GM23248 (cell line): ENCODE measurements at places on chromosomes 4 and X.

DNA sequence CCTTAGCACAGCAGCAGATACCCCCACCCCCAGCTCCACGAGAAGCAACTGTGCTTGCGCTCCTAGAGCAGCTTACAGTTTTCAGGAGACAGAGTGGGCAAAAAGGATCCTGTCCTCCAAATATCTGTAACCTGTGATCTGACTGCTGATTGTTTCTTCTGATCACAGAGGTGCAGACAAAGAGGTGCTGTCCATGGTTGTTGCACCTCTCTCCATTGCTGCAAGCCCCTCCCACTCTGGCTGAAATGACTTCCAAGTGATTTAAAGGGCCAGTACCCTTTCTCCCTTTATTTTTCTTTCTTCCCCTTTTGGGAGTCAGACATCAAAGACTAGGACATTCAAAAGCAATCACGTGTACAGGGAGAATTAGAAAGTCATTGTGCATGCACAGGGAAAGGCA lies 205.3 kb upstream of the GEMIN8 start:
- peak; percentile 0 for DNase-seq

DNA sequence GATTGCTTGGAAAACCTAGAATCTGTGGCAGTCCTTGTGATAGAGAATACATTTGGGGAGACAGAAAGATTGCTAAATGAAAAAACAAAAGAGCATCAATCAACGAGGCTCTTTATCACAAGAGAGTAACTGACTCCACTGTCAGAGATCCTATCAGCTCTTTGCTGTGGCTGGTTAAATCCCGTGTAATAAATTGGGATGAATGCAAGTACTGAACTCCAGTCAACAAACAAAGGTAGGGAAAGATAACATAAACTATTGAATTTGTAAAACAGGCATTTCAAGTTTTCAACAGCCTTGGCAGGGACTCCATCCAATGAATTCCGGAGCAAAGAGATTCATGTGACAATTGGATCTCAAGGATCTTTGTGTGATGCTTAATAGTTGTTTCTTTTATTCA lies 21.3 kb downstream of the MMRN1 start:
- no peak for DNase-seq

DNA sequence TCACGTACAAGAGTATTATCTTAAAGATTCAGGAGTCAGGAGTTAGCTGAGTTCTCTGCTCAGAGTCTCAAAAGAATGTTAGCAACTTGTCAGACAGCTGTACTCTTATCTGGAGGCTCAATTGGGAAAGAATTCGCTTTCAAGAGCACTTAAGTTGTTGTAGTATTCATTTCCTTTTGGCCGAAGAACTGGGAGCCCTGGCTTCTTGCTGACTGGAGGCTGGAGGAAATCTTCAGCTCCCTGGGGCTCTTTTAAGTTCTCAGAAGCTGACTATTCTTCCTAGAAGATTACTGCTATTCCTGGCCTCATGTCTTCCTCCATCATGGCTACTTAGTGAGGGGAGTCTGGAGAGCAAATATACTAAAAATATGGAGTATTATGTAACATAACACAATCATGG lies 587.2 kb downstream of the EPHA5 start:
- DNase-seq, result no peak

DNA sequence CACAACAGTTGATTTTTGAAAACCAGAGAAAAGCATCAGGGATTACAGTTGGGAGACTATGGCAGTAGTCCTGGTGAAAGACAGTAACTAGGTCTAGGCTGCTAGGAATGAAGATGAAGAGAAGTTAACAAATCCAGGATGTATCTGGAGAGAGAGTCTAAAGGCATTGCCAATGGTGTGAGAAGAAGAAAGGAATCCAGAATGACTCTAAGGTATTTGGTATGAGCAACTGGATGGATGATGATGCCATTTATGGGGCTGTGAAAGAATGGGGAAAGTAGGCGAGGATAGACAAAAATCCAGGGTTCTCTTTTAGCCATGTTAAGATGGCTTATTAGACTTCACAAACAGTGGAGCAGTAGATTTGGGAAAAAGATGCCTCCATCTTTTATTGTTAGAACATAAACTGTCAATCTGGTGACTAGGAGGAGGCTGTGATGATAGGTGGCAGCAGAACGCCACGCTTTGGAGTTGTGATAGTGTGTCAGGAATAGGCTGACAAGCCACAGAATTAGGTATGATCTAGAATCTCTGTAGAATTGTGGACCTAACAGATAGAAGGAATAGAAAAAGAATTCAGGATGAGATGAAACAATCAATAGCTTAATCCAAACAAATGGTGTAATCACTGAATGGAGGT lies 27.3 kb upstream of the JADE1 start:
- DNase-seq, result peak; percentile 81

DNA sequence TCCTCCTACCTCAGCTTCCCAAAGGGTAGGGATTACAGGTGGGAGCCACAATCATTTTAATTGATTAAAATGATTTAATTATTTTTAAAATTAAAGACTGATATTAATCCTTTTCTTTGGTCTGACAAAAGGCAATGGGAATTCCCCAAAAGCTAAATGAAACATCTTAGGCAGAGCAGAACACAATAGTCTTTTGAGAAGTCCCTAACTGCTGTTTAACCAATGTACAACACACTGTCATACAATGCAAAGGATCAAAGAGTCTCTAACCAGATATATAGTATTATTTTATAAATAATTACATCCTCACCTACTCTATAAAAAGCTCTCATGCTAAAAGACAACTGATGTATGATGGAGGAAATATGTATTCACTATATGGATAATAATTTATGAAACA lies 47.0 kb downstream of the THAP9 start:
- no peak for DNase-seq

DNA sequence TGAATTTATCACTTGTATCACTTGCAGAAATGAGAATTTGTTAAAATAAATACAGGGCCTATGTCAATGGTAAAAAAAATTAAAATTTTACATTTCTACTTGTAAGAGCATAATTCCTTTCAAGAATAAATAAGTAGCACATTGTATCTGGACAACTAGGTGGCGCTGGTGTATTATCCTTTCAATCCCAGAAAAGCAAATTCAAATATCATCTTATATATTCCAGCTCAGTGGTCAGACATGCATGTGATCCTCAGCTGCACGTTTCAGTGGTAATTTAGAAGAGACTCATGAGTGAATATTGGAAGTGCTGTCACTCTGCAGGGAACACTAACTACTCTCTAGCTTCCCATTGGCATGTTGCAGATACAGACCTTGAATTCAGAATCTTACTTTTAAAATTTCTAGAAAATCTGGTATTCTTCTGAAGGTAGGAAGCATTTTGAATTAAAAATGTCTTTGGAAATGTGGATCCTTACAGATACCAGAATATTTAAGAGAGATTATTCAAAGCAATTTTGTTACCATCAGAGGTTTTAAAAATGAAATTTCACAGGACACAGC lies 1414.7 kb upstream of the TENM3 start:
- DNase-seq, result peak; percentile 78

DNA sequence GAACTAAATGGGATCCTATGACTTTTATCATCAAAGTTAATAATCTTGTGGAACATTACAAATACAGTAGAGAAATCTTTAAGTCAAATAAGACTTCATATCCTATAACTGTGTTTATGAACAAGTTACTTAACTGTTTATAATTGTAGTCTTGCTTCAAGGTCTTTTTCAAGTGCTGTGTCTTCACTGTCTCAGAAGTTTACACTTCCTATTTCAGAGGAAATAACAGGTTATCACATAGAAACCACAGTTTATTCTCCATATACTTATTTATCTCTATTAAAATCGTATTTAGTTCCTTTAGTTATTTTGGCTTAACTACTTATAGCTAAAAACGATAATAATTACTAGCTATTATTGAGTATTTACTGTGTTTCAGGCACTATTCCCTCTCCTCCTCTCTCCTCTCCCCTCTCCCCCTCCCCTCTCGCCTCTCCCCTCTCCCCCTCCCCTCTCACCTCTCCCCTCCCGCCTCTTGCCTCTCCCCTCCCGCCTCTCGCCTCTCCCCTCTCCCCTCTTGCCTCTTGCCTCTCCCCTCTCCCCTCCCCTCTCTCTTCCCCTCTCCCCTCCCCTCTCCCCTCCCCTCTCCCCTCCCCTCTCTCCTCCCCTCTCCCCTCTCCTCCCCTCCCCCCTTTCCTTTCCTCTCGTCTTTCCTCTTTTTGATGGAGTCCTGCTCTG lies 63.7 kb downstream of the RBPJ start:
- no peak for DNase-seq

- peak; percentile 19 for DNase-seq
These were observed 7.4 kb downstream of the MMAA start for GRCh38 chr4:145626623-145626982.

GRCh38 chrX:41734530-41734929 lies 10.5 kb downstream of the GPR82 start:
- DNase-seq, result peak; percentile 36

DNA sequence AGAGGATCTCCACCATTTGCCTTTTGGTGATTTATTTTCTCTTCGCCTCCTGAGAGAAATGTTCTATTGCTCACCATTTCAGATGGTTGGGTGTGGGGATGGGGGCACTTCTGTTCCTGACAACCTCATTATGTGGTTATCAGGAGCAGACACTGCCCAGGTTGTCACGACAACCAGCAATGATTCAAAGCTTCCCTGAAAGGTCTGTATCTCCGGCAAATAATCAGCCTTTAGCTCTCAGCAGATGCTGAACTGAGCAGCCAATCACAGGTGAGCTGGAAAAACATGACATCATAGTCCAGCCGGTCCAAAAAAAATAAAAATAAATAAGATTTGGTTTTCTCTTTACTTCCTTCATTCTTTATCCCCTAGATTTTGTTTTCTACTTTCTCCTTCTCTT lies 5.5 kb upstream of the PAK3 start:
- DNase-seq, result no peak

DNA sequence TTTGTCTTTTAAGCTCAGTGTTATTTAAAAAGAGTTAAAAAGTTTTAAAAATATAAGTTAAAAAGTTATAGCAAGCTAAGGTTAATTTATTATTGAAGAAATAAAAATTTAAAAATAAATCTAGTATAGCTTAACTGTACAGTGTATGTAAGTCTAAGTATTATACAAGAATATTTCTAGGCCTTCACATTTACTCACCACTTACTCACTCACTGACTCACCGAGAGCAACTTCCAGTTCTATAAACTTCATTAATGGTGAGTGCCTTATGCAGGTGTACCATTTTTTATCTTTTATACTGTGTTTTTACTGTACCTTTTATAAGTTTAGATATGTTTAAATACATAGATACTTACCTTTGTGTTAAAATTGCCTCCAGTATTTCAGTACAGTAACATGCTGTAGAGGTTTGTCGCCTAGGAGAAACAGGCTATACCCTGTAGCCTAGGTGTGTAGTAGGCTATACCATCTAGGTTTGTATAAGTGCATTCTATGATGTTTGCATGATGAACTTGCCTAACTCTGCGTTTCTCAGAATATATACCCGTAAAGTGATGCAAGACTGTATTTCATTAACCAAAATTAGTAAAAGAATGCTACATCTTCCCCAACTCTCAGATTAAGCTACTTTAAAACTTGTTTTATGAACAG lies 202.9 kb downstream of the CFAP299 start:
- peak; percentile 68 for DNase-seq

DNA sequence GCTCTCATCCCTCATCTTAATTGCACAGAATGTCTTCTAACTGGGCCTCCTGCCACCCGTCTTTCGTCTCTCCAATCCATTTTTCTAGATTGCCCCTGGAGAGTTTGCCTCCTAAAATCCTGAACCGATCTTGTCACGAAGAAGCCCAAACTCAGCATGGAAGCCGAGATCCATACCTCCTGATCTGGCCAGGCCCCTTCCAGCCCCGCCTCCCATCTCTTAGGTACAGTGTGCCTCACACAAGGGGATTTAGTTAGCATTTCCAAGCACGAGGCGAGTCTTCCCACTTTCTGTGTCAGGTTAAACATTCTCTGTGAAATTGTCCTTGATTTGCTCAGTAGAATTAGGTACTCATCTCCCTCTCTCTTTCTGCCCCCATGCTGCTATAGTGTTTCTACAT lies 80.0 kb upstream of the TENM3 start:
- DNase-seq, result no peak

DNA sequence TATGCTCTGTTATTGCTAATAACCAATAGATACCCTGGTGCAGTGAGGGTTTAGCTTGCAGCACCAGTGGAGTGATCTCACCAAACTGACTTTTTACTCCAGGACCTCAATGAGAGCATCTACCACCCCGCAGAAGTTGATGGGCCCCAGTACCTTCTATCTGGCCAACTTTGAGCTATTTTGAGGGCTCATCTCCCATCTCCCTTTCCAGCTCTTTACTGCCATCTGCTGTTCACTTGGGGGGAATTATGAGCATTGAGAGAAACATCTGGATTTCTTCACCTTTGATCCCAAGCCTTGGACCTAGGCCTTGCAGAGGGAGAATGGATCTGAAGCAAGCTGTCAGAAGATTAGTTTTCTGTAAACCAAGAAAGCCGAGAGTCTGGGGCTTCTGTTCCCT lies 143.6 kb downstream of the TMEM164 start:
- peak; percentile 47 for DNase-seq

DNA sequence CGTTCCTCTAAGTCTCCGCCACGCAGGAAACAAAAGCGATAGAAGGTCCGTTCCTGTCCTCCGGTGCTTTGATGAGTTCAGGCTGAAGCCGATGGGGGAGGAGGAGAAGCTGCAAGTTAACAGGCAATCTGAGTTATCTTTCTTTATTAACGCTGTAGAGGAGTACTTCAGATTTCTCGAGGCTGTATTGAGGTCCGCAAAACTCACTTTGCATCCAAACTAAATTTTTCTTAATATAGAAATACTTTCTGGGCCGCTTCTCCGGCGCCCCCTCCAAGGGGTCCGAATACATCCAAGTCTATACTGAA lies 395 bp upstream of the SOWAHB start:
- DNase-seq, result no peak

DNA sequence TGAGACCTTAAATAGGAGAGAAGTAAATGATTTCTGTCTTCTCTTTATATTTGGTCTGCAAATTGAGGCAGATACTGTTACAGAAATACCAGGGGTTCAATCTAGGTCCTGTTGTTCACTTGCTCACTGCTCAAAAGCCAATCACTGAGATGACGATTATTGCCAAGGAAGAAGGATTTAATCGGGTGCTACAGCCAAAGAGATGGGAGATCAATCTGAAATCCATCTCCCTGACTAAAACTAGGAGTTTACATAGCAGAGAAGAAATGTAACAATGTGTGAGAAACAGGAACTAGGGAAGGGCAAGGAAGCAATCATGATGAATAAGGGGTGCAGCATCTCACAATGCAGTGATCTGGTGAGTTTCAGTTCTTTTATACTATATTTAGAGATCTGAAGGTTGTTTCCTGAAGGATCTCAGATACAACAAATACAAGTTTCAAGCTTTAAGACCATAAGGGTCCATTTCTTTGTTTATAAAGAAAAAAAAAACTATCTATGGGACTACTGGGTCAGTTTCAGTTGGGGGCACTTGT lies 117.9 kb upstream of the FAM9B start:
- no peak for DNase-seq

DNA sequence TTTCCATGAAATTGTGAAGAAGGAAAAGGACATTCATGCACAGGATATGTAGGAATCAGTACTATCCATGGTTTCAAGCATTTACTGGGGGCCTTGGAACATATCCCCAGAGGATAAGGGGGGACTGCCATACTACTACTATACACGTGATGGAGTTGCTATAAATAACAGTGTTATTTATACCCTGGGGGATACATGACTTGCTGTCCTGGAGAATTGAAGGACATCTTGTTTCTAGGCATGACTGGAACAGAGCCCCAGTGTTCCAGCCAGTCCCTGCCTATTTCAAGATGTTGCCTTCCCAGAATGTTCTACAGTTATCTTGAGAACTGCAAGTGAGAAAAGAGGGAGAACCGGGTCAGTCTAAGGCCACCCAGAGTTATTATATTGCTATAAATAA lies 39.6 kb upstream of the ZNF81 start:
- no peak for DNase-seq
